ENCODE measurements at places on chromosomes 1 and 21.

GRCh38 chr1:171506525-171507304, 21.4 kb downstream of the PRRC2C start:
- DNase-seq, result no peak

DNA sequence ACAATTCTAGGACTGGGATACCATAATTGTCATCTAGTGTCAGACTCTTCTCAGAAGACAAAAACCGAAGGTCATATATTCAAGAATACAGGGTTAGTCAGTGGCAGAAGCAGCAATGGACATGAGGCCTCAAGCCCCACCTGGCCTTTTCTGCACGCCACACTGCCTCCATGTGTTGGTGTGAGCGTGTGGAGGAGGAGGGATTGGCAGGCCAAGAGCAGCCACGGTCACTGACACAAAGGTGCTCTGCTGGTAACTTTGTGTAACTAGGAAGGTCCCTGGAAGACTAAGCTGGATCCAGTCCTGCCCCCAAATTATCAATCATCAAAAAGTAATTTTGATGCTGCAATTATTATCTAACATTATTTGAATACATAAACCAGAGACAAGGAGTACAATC, 34.9 kb downstream of the HSF2BP start:
- DNase-seq, result no peak

DNA sequence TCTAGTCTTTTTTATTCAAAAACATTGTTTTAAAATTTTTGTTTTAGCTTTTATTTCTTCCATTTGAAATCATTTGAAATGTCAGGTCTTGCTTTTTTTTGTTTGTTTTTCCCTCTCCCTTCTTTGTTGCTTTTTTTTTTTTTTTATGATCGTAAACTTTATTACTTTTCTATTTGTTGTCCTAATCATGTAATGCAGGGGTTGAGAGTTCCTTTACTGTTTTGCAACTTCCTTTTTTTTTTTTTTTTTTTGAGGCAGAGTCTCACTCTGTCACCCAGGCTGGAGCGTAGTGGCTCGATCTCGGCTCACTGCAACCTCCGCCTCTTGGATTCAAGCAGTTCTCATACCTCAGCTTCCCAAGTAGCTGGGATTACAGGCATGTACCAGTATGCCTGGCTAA, 24.8 kb downstream of the IVNS1ABP start:
- no peak for DNase-seq

GRCh38 chr1:227685807-227686206, 49.3 kb downstream of the JMJD4 start:
- DNase-seq, result no peak

- DNase-seq, result no peak
Observed at GRCh38 chr1:230866171-230867070, 1.9 kb downstream of the C1orf198 start.

GRCh38 chr1:183920651-183921050, 115.7 kb downstream of the RGL1 start:
- DNase-seq, result no peak

DNA sequence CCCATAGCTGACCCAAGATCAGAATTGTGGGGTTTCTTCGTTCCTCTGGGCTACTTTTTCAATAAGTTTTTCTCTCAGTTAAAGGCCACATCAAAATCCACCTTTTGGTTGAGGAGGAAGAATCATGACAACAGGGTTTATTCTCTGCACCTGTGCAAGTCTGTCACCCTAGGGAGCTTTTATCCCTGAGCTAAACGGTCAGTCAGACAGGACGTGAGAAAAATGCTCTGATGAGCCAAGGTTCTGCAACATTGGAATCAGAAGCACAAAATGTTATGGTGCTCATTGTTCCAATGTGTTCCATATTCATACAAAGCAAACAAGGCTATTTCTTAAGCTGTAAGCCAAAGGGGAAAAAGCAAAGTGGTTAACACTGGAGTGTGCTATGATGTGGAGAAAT, 7.4 kb upstream of the ERICH3 start:
- DNase-seq, result no peak

DNA sequence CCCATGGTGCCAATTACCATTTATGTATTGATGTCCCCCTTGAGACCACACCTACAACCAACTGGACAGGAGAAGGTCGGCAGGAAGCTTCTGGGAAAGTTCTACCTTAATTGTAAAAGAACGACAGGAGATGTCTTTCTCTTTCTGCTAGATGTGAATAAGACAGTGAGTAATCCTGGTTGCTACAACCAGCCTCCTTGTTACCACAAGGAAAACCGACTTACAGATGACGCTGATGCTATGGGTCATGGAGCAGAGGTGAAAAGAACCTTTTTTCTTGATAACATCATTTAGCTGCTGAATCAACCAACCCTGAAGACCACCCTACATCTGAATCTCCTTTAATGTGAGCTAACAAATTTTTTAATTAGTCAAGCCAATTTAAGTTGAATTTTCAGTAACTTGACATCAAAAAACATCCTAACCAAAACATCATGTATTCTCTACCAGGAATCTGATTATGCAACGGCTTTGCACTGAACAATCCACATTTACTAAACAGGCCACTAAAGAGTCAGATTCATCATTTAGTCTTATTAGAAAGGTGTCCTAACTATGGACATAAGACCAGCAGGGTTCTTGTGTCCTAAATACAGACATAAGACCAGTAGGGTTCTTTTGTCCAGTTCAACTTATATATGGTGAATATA, 23.0 kb downstream of the RGS2 start:
- no peak for DNase-seq

GRCh38 chr1:245946905-245947304, 560.2 kb downstream of the SMYD3 start:
- DNase-seq, result no peak

GRCh38 chr1:95097426-95097825, 19.7 kb upstream of the TLCD4 start:
- DNase-seq, result no peak

DNA sequence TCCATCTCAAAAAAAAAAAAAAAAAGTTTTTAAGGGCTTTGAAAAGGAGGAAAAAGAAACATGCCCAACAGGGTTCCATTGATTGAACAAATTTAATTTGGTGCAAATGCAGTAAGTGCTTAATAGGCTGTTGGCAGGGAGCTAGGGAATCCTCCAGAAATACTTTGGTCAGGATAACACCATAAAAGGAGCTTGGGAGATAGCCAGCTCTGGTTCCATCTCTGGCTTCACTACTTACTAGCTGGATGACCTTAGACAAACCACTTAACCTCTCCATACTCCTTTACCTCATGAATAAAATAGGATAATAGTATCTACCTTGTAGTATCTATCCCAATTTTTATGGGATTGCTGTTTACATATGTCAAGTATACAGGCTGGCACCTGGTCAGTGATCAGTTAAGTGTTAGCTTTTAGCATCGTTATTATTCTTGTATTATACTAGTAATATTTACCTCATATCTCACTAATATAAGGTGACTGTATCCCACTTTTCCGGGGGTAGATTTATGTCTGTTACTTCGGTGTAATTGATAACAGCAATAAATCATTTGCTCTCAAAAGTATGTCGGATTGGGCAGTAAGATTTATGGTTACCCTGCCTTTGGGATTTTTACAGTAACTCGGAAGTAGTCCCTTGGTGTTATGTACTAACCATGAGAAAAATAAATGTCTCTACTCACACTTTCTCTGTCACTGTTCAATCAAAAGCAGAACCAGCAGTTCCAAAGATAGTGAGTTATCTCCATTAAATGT, 36.4 kb downstream of the BTG3 start:
- no peak for DNase-seq

GRCh38 chr1:182046763-182047162, 14.7 kb downstream of the ZNF648 start:
- DNase-seq, result no peak

GRCh38 chr21:20443558-20444155, 554.6 kb upstream of the NCAM2 start:
- peak; percentile 56 for DNase-seq

DNA sequence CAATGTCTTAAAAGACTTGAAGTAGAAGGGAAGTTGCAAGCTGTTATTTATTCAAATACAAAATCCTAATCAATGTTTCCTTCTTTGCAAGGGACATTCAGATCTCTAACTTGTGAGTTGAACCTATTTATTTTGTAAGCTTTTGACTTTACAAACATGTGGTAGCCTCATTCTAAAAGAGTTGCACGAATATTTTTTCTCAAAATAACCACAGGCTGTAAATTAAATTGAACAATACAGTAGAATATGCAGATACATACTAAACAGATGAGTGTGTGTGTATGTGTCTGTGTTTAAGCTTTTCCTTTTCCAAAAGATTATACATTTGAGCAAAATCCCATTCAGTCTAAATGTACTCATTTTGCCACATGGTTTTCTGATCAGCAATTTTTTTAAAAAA, 4.8 kb upstream of the DYNLT5 start:
- no peak for DNase-seq

DNA sequence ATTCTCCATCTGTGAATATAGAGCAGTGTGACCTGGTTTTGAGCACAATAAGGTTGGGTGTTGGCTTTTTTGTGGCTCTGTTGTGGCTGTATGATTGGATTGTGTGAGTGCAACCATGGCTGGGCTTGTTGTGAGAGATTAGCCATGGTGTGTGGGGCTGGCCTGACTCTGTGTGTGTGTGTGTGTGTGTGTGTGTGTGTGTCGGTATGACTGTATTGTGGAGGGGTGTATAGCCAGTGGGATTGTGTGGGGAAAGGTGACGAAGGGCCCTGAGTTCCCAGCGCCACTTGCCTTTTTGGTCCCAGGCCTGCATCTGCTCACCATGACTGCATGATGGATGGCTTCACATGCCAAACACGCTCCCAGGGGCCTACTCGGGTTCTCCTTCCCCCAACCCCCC, 5.9 kb upstream of the SLC6A9 start:
- DNase-seq, result no peak

- DNase-seq, result no peak
Observed at GRCh38 chr1:159895836-159896545, 4.0 kb downstream of the CFAP45 start.

DNA sequence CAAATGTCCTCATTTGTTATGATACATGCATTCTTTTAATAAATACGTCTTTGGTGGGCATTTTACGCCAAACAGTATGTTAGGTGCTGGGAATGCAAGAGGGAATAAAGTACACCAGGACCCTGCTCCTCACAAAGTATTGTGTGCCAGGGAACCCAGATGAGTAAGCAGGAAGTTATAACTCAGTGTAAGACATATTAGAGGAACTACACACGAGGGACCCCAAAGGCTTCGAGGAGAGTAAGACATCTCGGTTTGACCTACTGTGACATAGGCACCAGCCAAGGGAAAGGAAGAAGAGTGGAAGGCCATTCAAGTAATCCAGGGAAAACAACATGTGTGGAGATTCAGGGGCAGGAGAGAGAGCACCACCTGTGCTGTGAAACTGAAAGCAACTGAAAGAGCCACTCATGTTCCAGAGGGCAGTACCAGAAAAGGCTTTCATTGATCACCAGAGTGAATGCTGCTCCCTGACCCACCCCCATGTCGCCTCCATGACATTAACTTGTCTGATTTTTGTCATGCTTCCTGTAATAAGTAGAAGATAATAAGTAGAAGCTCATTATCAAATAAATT, 542.5 kb upstream of the PKN2 start:
- DNase-seq, result no peak

- no peak for DNase-seq
Observed at GRCh38 chr1:197911111-197911856, 5.9 kb upstream of the LHX9 start.

DNA sequence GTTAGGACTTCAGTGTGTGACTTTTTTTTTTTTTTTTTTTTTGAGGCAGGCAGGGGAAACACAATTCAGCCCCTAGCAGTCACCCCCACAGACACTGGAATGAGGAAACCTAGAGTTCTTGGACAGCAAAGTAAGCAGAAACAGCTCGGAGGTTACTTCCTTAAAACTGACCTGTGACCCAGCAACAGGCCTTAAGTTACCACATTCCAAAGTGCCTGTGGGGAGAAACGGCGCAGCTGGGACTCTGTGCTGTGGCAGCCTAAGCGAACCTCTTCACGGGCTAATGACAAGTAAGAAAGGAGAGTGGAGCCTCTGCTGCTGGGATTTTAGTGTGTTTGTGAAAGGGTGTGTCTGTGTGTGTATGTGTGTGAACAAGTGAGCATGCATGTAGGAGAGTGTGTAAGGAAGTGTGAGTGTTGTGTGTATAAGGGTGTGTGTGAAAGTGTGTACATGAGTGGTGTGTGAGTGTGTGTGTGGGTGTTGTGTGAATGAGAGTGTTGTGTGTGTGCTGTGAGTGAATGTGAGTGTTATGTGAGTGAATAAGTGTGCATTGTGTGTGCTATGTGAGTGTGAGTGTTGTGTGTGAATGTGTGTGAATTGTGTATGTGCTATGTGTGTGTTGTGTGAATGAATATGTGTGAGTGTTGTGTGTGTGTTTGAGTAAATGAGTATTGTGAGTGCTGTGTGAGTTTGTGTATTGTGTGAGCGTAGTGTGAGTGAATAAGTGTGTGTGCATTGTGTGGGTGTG, 180.8 kb downstream of the BRINP2 start:
- peak; percentile 44 for DNase-seq

All from RPMI8226 (cell line).